ENCODE measurements at places on chromosomes 5 and 9.

GRCh38 chr5:146880966-146881365 is 2.4 kb upstream of the PPP2R2B start:
- no peak for DNase-seq

GRCh38 chr5:181184845-181185216 is 20.2 kb downstream of the TRIM7 start:
- DNase-seq, result no peak

- no peak for DNase-seq
These were observed 8.1 kb upstream of the UNC5A start for GRCh38 chr5:176802116-176802784.

DNA sequence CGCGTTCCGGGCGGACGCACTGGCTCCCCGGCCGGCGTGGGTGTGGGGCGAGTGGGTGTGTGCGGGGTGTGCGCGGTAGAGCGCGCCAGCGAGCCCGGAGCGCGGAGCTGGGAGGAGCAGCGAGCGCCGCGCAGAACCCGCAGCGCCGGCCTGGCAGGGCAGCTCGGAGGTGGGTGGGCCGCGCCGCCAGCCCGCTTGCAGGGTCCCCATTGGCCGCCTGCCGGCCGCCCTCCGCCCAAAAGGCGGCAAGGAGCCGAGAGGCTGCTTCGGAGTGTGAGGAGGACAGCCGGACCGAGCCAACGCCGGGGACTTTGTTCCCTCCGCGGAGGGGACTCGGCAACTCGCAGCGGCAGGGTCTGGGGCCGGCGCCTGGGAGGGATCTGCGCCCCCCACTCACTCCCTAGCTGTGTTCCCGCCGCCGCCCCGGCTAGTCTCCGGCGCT is at the start of gene DAPK1:
TSS of gene DAPK1 (plus strand) at position 264 of the 442 bp plus-strand sequence. CDS start 1,211 bp downstream, outside the sequence.
- DNase-seq, result no peak

Data from CD4-positive, alpha-beta T cell treated with Interleukin-15 for 4 hours (primary cell).